ENCODE measurements at places on chromosomes 4 and X. TPM values are rescaled to one million over a fixed set of nuclear protein-coding genes. Genes with fewer than 3 reads are reported as not detected.

- peak; percentile 1 for DNase-seq
- no peak overlapping the region for H3K27ac ChIP-seq
- H3K36me3 ChIP-seq = no peaks in the 10 kb centered on the region
- no peaks in the 10 kb centered on the region for H3K4me1 ChIP-seq
- no peak overlapping the region for H3K4me3 ChIP-seq
- H3K27me3 ChIP-seq = no peaks in the 10 kb centered on the region
Measured at GRCh38 chr4:145957302-145957701, 18.7 kb upstream of the ZNF827 start.

DNA sequence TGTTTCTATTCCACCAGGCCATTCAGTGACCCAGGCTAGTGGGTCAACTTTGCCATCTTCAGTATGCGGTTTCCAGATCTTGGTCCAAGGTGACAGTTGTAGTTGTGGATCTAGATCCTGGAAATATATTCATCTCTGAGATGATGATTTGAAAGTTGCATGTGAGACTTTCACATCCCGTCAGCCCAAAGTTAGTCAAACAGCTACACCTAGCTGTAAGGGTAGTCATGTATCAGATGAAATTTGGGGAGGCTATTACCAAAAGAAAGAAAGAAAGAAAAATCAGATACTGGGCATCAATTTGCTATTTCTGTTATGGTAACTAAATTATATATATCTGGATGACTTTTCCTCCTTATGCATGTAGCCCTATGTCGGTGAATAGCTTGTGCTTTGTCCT is 259.4 kb upstream of the ARX start:
- H3K36me3 ChIP-seq = no peaks in the 10 kb centered on the region
- H3K27ac ChIP-seq = no peak overlapping the region
- DNase-seq = peak; percentile 4
- H3K4me1 ChIP-seq = no peaks in the 10 kb centered on the region
- H3K4me3 ChIP-seq = no peak overlapping the region
- no peaks in the 10 kb centered on the region for H3K27me3 ChIP-seq

DNA sequence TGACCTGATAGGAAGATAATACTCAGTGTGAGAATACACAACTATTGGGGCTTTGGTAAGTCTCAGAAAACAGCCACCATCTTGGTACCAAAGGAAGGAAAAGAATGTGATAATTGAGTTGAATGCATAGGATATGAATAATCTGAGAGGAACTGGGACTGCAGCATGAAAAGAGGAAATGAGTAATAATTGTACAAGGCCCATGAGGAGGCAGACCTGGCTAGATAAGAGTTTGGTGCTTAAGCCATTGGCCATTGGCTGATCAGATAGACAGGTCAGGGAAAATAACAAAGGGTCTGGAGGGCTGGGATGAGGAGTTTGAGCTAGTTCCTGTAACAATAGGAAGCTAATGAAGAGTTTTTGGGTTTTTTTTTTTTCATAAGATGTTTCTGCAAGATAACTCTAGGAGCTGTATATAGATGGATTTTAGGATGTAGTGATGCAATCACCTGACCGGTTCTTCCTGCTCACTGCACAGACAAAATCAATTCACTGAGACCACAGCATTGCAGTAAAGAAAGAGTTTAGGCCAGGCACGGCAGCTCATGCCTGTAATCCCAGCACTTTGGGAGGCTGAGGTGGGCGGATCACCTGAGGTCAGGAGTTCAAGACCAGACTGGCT is 5.3 kb upstream of the TRMT2B start:
- H3K27ac ChIP-seq = no peak overlapping the region
- H3K36me3 ChIP-seq = no peaks in the 10 kb centered on the region
- no peaks in the 10 kb centered on the region for H3K27me3 ChIP-seq
- DNase-seq = no peak
- H3K4me1 ChIP-seq = no peaks in the 10 kb centered on the region

DNA sequence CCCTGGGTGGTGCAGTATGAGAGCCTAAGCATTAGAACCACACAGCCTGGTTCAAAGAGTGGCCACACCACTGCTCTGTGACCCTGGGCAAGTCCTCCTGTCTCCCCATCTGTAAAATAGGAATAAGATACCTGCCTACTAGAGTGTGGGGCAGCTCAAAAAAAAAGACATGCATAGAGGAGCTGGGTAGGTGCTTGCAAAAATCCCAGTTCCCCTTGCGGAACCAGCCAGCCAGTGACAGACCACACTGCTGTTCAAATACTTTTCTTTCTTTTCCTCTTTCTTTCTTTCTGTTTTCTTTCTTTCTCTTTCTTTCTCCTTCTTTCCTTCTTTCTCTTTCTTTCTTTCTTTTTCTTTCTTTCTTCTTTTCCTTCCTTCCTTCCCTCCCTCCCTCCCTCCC is 63.0 kb upstream of the TRIM2 start:
- peaks cover 19% of the 10 kb centered on the region for H3K4me1 ChIP-seq
- H3K4me3 ChIP-seq = no peak overlapping the region
- no peak for DNase-seq
- no peaks in the 10 kb centered on the region for H3K27me3 ChIP-seq
- H3K27ac ChIP-seq = no peak overlapping the region

GRCh38 chr4:101028886-101029285 is 318.4 kb downstream of the PPP3CA start:
- DNase-seq = no peak
- H3K36me3 ChIP-seq = peaks cover 4% of the 10 kb centered on the region
- no peaks in the 10 kb centered on the region for H3K4me1 ChIP-seq
- no peak overlapping the region for H3K4me3 ChIP-seq
- no peak overlapping the region for H3K27ac ChIP-seq
- no peaks in the 10 kb centered on the region for H3K27me3 ChIP-seq

GRCh38 chr4:9949573-9949972 is 71.7 kb downstream of the SLC2A9 start:
- no peak overlapping the region for H3K4me3 ChIP-seq
- no peak overlapping the region for H3K27ac ChIP-seq
- H3K27me3 ChIP-seq = no peaks in the 10 kb centered on the region
- no peaks in the 10 kb centered on the region for H3K36me3 ChIP-seq
- DNase-seq = no peak
- no peaks in the 10 kb centered on the region for H3K4me1 ChIP-seq

- H3K27ac ChIP-seq = peak overlapping the region; percentile 33
- no peaks in the 10 kb centered on the region for H3K27me3 ChIP-seq
Measured at GRCh38 chr4:157992038-157992705, 180.7 kb downstream of the GASK1B start.

DNA sequence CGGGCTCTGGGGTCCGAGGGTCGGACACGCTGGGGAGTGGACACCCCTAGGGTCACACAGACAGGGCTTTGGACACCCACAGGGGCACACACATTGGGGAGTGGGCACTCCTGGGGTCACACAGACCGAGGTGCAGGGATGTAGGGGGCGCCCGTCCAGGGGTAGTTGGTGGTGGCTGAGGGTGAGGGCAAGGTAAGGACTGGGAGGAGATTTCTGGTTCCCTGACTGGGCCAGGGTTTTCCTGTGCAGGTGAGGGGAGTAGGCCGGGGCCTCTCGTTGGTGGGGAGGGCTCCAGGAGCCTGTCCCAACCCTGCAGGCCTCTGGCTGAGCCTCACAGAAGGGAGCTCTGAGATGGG is 21.9 kb upstream of the WDR45 start:
- DNase-seq = no peak
- no peaks in the 10 kb centered on the region for H3K36me3 ChIP-seq
- H3K27me3 ChIP-seq = no peaks in the 10 kb centered on the region
- H3K27ac ChIP-seq = peak overlapping the region; percentile 67
- H3K4me1 ChIP-seq = no peaks in the 10 kb centered on the region

Gene ZNF718
- total RNA-seq = 27.7 TPM

Gene RHOXF1
- total RNA-seq = not detected

Gene CNGA1
- total RNA-seq = 0.48 TPM

Gene S100G
- total RNA-seq = not detected

Measured in lung (tissue), 17 donors.